Inflammatory macrophage treated with lipopolysaccharide for 1 hour (primary cell): ENCODE measurements at places on chromosomes 1 and 21.
A peak's percentile ranks its signal among the peaks of the same experiment; 100 is the strongest.

DNA sequence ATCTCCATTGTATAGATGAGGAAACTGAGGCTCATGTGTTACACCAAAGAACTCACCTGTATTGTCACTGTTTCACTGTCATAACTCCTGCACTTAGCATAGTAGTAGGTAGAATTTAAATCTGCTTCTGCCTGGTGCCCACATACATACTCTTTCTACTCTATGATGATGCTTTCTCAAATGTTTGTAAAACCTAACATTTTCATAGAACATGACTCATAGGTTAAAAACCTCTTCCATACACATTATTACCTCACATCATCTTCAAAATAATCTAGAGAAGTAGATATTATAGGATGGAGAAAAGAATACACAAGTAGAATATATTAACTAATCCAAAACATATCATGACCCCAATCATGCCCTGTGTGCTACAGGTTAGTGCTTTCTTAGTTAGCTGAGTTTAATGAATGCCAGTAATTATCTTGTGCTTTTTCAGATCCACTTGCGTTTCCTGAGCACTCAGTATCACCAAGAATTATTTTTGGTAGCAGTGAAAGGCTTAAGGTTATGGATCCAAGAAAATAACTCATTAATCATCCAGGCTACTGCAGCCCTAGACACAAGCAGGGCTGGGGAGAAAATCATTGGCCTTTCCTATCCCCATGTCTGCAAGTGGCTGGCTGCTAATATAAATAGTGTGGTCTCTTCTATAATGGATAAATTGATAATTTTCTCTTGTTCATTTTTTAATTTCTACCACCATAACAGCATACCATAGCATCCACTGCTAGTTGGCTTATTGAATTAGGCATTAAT is 156.9 kb downstream of the LRRC40 start:
- DNase-seq = no peak

GRCh38 chr1:198211696-198212095 is 54.9 kb downstream of the NEK7 start:
- DNase-seq = no peak

DNA sequence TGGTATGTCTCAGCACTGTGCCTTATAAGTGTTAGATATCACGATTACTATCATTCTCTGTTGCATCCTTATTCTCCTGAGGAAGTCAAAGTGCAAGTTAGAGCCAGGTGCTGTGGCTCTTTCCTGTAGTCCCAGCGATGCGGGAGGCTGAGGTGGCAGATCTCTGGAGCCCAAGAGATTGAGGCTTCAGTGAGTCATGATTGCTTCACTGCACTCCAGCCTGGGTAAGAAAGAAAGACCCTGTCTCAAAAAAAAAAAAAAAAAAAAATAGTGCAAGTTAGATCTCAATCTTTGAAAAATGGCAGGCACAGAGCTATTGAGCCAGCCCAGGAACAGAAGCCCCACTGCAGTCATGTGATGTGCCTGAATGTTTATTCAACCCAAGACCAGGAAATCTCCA is 147.8 kb upstream of the POGK start:
- DNase-seq = no peak

DNA sequence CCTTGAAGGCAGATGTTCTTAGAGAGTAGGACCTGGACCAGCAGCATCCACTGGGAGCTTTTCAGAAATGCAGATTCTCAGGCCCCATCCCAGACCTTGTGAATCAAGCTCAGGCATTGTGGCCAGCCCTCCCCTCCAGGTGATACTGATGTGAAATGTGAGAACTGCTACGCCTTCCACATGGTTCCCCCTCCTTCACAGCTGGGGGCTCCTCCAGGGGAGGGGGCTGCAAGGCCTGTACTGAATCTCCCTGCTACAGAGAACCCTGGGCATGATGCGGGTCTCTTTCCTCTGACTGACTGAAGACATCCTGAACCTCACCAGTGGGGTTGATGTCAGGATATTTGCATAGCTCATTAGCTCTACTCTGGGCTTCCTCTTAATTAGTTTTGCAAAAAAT is 141.8 kb upstream of the CSF3R start:
- DNase-seq = no peak

GRCh38 chr1:23296931-23297330 is 47.2 kb downstream of the HNRNPR start:
- DNase-seq = peak; percentile 44

DNA sequence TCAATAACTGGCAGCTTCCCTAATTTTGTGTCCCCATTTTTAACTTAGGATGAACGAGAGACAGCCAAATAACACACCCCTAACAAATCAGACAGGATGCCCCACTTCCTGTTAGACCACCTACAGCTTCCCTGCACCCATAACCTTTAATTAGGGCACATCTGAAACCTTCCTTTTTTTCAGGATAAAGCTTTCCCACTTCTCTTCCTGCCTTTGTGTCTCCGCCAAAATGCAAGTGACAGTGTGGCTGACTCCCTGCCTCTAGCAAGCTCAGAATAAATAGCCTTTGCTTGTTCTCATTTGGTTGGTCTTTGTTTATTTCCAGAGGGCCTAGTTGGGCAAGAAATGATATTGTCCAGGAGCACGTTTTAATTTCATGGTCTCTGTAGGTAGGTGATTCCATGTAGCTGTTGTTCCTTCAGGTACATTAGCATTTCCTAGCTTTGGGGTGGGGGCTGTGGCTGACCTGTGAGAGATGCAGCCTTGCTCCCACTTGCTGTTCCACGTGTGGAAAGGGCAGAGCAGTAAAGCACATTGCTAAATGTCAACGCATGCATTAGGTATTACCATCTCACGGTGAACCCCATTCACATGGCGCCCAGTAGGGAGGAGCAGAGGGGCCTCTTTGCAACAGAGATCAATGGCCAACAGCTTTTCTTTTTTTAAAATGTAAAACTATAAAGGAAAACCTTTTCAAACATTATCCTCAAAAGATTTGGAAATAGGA is 154.9 kb downstream of the ST6GALNAC3 start:
- no peak for DNase-seq

DNA sequence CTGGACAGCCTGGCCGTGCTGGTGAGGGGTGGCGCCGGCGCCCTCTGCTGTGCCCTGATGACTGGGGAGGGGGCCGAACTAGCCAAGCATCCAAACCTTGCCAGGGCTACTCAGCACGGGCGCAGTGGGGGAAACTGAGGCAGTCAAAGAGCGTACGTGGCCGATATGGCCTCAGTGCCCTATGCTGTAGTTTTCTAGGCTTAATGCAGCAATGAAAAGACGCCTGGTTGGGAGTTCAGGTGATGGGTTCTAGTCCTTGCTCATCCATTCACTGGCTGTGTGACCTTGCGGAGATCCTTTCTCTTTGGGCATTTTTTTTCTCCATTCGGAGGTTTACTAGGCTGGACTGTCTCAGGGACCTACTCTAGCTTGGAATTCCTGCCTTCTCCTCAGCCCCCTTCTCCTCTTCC is 822 bp downstream of the MTX1 start:
- DNase-seq = no peak

- DNase-seq = no peak
Observed at GRCh38 chr1:33357099-33357498, 36.2 kb upstream of the A3GALT2 start.

DNA sequence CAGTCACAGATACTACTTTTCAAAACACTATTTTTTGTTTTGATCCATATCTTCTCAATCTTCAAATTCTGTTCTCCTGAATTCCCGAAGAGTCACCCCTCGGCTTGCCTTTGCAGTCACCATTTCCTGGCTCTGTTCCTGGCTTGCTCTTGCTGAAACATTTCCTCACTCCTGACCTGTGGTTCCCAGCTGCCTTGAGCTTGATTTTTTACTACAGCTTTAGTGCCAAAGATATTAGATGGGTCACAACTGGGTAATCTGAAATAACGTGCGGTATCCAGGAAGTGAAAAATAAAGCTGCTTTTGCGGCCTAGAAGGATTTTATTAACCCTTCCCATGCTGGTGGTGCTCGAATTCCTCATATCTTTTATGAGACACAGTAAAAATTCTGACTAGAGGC is 318.8 kb downstream of the PCP4 start:
- DNase-seq = no peak

GRCh38 chr1:69109277-69109676 is 458.4 kb upstream of the LRRC7 start:
- DNase-seq = no peak

DNA sequence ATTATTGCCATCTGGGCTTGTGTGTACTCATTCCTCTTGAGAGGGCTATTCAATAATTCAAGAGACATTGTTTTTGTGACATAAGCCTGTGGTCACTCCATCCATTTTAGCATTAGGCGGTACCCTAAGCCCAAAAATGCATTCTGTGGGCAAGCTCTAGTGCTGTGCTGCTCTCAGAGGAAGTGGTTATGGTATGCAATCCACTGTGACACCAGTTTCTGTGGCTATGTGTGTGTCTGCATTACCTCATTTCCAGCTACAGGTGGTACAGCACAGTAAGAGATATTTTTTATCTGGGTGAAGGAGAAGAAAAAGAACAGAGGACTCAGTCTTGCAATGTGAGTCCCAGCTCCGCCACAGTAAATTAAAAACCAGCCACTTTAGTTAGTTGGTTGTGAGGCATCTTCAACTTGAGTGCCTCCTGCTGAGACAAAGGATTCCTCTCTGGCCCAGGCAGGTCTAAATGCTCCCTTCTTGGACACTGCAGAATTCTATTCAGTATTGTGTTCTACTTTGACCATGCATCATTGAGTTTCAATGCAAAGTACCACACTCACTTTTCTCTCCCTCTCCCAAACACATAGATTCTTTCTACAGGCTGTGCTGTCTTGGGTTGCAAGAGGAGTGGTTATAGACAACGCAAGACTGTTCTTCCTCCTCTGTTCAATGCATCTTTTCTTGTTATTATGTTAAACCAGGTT is 777.8 kb upstream of the BRINP3 start:
- DNase-seq = no peak

DNA sequence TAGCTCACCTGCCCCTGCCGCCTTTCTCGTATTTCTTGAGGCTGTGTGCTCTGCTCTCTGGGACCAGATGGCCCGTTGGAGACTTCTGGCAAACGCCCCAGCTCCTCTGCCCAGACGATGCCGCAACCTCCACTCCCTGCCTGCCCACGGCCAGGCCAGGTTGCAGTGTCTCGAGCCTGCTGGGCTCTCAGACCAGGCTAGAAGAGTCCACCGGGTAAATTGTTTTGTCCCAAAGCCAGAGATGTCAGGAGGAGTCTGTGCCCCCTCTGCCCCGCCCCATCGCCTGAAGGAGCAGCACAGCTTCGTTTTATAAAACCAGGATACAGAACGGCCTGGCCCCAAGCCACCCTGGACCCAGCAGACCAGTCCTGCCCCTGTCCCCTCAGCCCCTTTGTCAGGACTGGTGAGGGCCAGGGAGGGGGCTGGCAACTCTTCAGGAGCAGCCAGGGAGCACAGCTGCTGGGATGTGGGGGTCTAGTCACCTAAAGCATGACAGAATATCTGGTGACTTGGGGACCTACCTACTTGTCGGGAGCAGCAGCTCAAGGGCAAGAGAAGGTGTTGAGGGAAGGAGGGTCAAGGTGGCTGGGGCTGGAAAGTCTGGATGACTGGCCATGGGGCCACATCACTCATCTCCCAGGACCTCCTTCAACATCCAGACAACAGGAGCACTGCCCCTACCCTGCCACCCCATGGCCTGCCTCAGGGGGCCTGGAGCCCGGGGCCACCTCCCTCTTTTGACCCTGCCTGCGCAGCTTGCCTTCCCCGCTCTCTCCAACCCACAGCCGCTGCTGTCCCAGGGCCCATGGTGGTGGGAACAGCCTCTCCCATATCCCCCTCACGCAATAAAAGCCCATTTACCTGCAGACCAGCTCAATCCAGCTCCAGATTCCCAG is 33.9 kb upstream of the LBR start:
- no peak for DNase-seq

GRCh38 chr1:37949524-37950152 is 2.8 kb upstream of the INPP5B start:
- no peak for DNase-seq

DNA sequence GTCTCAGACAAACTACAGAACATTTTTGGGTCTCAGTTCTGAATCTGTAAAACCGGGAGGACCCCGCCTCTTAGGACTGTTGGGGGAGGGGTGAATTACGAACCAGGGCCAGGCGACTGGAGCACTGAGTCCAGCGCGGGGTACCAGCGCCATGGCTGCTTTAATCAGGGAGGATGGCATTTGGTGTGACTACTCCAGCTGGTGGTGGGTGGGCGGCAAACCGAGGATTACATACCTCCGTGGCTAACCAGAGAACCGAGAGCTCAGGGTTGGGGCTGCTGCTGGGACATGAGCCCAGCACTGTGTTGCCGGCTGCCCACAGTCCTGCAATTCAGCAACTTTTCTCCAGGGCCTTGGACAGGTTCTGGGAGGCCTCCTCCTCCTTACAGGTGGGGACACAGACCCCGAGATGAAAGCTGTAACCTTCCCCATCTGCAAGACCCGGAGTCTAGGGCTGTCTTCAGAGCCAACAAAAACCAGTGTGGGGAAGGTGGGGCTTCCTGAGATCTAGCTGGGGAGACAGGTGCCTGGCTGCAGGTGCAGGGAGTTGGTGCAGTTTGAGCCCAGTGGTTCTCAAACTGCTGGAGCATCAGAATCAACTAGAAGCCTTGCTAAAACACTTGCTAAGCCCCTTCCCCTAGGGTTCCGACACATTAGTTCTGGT is 273.5 kb downstream of the FOXD2 start:
- DNase-seq = no peak

- DNase-seq = no peak
Observed at GRCh38 chr1:161021970-161022353, 1.0 kb upstream of the F11R start.

DNA sequence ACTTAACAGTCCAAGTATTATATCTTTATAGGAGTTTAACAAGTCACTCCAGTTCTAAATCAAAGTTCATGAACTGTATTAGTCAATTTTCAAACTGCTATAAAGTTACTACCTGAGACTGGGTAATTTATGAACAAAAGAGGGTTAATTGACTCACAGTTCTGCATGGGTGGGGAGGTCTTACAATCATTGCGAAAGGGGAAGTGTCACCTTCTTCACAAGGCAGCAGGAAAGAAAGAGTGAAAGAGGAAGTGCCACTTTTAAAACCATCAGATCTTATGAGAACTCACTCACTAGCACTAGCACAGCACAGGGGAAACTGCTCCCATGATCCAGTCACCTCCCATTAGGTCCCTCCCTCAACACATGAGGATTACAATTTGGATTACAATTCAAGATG is 70.0 kb downstream of the CLCA4 start:
- peak; percentile 30 for DNase-seq
